Stimulated activated CD4-positive, alpha-beta T cell treated with anti-CD3 and anti-CD28 coated beads, Interleukin-15, amount 100 ng/mL, for 1 hour (primary cell): ENCODE measurements at places on chromosomes 1 and 21.

DNA sequence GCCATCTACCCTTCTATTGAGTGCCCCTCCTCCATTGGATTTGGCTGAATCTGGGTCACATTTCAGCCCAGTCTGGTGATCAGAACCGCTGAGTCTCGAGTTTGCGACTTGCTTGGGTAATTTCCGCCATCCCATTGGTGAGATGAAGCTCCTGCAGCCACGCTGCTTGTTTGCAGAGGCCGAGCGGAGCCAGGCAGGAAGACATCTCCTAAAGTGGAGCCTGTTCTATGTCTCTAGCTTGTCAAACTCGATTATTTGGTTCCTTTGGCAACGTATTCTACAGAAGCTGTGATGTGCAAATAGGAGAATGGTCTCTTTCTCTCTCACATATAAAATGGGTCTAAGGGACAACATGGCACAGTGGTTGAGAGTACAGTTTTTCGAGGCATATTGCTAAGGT is 206.8 kb upstream of the PLXNA2 start:
- DNase-seq = no peak

- DNase-seq = no peak
Observed at GRCh38 chr1:26034504-26035202, 11.3 kb downstream of the SLC30A2 start.

GRCh38 chr1:213512316-213512715 is 461.3 kb downstream of the RPS6KC1 start:
- no peak for DNase-seq

DNA sequence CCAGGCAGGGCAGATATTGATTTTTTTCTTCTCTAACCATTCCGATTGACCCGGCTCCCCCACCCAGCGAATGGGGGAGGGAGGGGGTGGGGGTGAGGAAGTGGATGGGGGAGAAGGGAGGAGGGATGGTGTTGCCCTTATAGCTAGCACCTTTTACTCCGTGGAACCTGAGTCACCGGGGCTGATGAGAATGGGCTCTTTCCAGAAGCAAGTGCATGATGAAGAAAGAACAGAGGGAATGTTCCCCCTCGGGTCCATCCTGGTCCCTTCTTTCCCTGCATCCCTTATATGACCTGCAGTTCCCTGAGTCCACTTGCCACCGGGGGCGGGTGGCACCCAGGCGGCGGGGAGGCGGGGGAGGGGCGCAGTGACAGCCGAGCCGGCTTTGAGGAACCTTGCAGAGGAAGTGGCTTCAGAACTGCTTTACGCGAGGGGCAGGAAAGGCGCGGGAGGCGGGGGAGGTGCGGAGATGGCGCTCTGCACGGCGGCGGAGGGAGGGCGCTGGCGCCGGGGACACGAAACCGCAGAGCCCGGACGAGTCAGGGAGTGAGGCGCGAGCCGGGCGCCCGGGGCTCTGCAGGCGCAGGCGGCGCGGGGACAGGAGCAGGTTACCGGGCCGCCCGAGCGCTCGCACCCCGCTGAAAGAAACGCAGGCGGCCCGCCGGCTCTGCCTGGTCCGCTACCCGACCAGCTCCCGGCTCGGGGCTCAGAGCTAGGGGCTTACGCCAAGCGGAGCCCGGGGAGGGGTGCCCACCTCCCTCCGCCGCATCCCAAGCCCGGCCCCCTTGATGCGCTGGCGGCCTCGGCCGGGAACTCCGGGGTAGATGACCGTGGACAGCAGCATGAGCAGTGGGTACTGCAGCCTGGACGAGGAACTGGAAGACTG is 49.7 kb downstream of the RASSF5 start:
- DNase-seq = peak; percentile 78

DNA sequence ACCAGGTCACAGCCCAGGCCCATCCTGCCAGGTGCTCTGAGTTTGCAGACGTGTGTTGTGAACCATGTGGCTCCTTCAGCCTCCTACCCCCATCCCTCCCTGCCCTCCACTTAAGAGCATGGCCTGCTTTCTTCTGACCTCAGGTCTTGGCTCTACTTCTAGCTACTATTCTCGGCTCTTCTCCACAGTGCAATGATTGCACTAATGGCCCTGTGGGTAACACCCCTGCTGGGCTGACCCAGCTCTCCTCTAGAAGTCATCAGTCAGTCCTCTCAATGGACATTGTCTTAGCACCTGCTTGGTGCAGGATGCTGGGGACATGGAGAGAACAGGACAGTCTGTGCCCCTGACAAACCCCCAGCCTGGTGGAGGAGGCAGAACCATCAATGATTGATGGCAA is 22.2 kb upstream of the IFFO2 start:
- no peak for DNase-seq

DNA sequence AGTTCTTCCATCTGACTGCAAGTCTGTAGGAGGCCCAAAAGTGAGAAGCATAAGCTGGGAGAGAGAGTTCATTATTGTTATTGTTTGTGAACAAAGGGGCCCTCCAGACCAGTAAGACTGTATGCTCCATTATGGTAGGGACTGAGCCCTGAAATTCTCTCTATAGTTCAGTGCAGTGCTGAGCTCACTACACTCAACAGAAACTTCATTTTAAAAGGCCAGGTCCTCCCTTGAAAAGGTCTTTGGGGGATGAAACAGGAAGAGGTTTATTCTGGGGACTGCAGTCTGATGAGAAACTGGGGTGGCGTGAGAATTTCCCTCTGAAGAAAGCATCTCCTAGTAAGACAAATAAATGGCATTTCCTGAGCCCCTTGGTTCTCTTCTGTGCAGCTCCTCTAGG is 5.5 kb upstream of the GATAD2B start:
- DNase-seq = no peak

- no peak for DNase-seq
Observed at GRCh38 chr1:27885114-27885528, 12.8 kb downstream of the THEMIS2 start.

- DNase-seq = no peak
Observed at GRCh38 chr1:117648015-117648414, 42.2 kb downstream of the TENT5C start.

DNA sequence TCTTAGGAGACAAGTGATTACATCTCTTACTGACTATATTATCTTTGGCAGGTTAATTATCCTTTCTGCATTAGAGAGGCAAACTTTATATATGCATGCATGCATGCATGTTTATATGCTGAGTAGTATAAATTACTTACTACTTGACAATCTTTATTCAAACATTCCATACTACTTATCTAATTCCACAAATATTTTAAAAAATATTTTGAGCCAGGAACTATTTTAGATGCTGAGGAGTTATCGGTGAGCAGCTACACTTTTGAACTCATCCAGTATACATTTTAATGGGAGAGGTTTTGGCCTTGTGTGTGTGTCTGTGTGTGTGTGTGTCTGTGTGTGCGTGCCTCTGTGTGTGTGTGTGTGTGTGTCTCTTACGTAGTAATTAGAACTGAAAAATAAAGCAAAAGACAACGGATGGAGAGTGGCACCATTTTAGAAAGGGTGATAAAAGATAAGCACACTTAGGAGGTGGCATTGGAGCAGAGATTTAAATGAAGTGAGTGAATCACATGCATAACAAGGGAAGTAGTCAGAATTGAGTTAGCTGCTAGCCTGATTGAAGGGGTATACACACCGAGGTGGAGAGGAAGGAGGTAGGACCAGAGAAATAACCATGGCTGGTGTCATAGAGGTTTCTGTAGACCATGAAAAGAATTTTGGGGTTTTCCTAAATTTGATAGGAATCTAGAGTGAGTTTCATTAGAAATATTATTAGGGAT is 1488.4 kb downstream of the MRPL39 start:
- DNase-seq = no peak

DNA sequence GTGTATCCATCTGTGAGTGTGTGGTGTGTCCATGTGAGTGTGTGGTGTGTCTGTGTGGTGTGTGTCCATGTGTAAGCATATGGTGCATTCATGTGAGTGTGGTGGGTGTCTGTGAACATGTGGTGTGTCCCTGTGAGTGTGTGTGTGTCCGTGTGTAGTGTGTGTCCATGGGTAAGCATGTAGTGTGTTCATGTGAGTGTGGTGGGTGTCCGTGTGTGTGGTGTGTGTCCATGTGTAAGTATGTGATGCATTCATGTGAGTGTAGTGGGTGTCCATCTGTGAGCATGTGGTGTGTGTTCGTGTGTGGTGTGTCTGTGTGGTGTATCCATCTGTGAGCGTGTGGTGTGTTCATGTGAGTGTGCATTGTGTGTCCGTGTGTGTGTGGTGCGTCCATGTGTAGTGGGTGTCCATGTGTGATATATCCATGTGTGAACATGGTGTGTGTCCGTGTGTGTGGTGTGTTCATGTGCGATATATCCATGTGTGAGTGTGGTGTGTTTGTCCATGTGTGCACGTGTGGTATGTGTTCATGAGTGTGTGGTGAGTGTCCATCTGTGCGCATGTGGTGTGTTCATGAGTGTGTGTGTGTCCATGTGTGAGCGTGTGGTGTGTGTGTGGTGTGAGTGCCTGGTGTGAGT is 12.3 kb downstream of the SLC19A1 start:
- DNase-seq = no peak

DNA sequence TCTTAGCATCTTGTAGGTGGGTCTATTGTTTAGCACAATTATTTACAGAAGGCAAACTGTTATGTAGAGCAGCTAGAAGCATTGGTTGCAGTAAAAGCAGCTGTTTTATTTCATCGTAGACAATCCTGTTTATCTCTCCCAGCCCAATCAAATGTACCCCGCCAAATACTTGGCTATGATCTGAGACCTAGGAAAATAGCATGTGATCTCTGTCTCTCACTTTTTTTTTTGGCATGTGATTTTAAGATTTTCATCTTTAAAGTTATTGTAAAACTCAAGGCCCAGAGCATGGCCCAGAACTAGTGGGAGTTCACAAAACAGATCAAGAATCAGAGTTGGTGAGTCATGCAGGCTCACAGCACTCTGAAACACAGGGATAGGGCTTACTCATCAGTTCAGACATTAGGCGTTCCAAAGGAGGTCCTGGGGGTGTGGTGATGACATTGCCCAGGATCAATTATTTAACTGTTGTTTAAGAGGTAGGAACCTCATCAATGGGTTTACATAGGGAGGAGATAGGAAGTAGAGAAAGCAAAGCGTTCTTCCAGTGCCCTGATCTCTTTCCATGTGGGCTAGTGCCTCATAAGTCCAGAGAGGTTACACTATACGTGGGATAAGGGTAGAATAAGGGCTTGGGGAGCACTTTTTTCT is 40.2 kb downstream of the TBX19 start:
- no peak for DNase-seq

DNA sequence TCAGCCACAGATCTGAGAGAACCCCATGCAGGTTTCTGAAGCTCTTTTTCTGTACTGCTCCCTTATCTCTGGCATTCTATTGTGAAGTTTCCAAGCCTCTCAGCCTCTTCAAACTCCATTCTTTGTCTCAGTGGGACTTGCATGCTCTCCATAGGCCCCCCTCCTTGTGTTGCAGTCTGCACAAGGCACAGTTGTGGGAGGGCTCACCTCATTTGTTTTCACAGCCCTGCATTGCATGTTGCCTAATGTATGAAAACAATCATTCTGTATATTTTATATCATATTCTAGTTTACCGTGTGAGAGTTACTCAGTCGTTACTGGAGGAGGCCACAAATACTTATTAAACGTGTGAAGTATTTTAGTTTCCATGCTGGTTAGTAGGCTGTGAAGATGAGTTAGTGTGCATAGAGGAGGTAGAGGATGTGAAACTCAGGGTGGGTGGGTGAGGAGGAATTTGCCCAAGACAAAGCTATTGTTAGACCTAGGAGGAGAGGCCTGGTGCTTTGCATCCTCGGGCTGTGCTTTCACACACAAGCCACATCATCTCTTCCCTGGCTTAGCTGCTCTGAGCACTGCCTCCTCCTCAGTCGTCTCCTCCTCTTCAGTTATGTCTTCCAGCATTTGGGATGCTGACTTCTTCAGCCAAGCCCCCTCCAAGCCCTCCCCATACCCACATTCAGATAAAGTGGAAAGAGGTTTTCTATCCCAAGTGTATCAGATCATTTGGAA is 7.8 kb upstream of the CHI3L2 start:
- DNase-seq = no peak

DNA sequence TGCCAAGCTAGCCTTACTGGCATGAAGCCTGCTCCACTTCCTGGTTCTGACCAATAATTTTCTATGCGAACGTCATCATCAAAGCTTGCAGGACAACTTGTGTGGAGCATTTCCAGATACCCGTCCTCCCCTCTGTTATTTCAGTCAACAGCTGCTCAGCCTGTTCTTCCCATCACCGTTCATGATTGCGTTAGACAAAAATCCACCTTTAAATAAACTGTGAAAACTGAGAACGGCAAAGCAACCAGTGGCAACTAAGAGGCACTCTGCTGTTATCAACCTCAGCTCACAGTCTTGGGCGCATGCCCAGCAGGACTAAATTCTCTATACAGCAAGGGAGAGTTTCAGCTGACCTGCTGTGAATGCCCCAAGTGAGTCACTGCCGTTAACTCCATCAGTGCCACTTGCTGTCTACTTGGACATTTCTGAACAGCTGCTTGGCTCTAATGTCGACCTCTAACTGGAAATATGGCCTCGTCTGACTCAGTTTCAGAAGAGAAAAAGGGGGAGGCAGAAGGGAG is 207.4 kb upstream of the RUNX1 start:
- DNase-seq = no peak

- DNase-seq = no peak
Observed at GRCh38 chr1:154846565-154847442, 23.3 kb downstream of the KCNN3 start.

- no peak for DNase-seq
Observed at GRCh38 chr1:73576083-73576482, 621.9 kb downstream of the LRRIQ3 start.

GRCh38 chr1:227009937-227010336 is 69.8 kb downstream of the COQ8A start:
- no peak for DNase-seq

GRCh38 chr1:194347200-194347599 is 1160.8 kb upstream of the B3GALT2 start:
- no peak for DNase-seq

DNA sequence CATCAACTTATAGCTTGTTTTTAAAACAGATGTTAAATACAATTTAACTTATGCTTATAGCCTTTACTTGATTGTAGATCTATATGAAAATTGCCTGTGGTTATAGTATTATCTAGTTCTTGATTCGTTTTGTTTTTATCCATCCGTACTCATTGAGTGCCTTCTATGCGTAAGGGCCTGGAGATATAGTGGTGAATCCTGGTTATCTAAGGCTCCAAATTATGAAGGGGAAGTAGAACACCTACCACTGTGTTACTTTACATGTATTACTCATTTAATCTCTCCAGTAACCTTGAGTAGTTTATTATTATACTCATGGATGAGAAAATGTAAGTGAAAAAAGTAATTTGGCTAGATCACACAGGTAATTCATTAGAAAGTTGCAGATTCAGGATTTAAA is 121.8 kb downstream of the OSBPL9 start:
- DNase-seq = no peak

GRCh38 chr1:27832762-27833161 is 2.2 kb downstream of the PPP1R8 start:
- no peak for DNase-seq
